CD4-positive, alpha-beta T cell treated with Interleukin-21 for 1 hour (primary cell): ENCODE measurements at places on chromosomes 7 and 10.

DNA sequence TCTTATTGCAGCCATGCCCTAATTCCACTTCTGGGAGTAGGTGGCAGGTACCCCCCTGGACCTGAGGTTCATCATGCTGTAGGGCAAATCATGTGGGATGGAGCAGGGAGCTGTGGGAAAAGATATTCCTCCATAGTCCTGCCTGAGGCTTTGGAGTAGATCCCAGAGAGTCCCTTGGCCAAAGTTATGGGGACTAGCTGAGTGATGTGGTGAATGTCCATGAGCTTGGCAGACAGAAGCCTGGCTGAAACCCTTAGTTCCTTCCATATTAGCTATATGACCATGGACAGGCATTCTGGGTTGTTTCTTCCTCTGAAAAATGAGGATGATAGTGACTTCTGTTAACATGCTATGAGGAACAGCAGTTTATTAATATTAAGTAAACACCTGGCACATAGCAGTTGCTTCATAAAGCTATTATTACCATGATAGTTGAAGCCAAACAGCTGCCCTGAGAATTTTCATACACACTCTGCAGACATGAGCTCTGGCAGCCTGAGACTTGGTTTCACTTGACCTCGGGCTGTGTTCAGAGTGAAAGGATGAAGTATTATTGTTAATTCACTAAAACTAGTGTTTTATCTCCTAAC is 15.0 kb upstream of the IMPDH1 start:
- no peak for DNase-seq

GRCh38 chr7:106462365-106462859 is 177.6 kb upstream of the NAMPT start:
- peak; percentile 34 for DNase-seq

GRCh38 chr10:78639629-78640028 is 429.1 kb upstream of the ZMIZ1 start:
- no peak for DNase-seq

DNA sequence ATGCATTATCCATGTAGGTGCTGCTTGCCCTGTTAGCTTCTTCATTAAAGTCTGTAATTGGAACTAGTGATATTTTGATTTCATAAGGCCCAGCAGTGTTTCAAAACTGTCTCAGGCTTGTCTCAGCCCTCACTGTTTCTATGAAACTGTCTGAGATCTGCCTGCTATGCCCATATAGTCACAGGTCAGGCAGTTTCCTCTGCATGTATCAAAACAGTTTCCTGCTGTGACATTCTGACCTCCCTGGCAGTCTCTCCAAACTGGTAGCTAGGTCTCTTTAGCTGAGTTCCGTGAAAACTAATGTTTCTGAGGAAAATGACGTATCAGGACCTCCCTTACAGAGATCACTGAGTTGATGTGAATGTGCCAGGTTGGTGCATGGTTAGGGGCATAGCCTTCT is 18.9 kb upstream of the SEMA3D start:
- no peak for DNase-seq

DNA sequence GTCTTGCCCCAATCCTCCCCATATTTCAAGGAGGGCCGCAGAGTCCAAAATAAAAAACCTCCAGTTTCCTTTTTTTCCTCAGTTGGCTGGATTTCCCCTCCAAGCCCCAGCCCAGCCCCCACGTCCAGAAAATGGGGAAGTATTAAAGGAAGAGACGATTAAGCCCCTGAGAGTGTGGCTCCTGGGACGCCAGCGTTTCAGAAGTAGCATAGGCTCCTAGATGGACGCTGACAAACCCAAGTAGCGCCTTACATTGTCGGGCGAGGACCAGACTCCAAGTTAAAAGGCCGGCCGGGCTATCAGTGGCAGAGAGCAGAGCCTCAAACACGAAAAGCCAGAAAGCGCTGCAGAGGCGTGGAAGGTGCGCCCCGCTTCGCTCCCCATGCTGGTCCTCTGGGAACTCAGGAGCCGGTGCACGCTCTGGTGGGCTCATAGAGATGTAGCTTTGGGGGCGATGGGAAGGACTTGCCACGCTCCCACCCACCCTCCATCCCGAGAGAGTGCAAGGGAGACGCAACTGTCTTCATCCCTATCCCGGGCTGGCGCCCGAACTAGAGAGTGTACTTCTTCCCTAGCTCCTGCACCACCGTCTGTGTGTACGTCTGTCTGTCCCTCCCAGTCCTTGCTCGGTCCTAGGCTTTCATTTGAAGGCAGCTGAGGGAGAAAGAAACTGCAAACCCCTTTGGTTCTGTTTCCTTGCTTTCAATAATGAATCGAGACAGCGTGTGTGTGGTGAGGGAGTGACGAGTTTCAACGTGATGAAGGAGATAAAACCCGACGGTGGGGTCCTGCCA is 6.3 kb upstream of the EMX2 start:
- no peak for DNase-seq

DNA sequence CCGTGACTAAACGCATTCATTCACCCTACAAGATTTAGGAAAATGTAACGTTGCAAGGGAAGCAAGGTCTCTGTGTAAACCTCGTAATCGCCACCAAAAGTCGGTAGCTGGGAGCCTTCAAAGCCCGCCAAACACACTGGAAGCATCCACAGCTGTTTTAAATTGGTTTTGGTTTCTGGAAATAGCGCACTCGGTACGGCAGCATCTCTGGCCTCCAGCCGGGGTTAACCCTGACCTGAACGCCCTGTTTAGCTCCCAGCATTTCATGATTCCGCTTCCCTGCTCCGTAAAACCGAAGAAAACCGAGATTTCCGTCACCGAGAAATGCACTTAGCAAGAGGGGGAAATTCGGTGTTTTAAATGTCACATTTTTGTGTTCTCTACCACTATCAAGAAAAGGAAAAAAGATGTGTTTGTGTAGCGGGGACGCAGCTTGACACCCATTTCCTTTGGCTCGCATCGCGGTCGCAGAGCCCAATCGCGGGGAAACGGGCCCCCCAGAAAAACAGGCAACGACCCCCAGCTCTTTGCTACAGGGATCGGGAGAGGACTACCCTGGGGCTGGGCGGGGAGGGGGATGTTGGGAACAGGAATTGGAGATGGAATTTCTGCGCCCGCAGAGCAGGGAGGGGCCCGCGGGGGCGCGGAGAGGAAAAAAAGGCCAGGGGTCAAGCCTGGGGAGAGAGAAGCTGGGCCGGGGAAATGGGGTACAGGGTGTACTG is 646 bp downstream of the SGCE start:
- no peak for DNase-seq

GRCh38 chr10:113960617-113961181 is 83.0 kb upstream of the ADRB1 start:
- peak; percentile 71 for DNase-seq

GRCh38 chr10:132783940-132784865 is 1.7 kb downstream of the NKX6-2 start:
- no peak for DNase-seq

GRCh38 chr10:22252224-22252800 is 34.5 kb upstream of the EBLN1 start:
- peak; percentile 52 for DNase-seq

DNA sequence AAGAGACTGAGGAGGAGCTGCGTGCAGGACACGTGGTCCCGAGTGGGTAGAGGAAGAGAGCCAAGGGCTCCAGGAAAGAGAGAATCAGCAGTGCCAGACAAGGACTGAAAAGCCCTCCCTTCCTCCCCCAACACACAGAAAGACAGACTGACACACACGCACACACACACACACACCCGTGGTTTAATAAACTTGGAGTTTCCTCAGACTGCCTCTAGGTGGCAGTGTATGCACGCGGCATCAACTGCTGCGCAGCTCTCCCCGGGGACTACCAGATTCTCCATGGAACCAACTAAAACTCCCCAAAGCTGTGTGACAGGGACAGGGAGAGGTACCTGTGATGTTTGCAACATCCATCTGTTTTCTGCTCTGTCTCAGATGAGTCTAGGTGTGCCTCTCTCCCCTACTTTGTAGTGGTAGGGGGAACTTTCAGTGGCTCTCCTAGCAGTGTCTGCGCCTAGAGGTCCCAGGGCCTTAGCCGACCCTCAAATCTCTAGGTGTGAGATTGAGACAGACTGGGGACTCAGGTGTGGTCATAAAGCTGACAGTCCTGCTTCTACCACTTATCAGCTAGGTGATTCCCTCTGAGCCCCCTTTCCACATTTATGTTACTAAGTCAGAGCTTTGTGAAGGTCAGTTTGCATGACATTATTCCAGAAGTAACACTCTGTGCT is 9.3 kb upstream of the TSPAN14 start:
- DNase-seq = peak; percentile 81

DNA sequence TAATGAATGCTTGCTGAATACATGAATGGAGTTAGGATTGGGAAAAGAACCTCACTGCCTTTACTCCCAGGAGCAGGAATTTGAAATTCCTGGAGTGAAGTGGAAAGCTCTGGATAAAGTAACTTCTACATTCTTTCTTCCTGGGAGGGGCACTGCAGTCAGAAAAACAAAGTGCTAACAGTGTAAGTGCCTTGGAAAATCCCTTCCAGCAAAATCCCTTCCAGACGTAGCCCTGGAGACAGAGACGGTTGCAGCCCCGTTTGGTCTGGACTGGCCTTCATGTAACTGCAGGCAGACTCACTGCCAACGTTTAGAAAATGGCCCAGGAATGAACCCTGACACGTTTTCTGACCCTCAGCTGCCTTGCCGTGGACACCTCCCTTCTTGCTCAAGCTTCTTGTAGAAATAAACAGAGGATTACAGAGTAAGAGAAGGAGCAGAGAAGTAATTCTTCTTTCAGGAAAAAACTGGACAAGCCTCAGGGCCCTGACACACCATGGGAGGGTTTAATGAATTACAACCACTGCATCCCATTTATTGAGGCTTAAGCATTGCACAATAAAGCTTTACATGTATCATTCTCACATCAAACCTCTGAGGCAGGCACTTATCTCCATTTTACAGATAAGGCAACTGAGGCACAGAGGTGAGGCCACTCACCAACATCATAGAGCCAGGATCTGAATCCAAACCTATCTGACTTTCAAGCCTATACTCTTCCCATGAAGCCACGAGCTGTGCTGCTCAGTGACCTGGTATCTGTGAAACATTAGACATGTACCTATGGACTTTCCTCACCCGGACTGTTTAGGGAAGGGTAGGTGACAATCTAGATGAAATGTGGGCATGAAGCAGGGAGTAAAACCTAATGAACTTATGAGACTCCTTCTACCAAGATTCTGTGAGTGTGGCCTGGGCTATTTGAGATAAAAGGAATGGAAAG is 7.8 kb downstream of the ITPRIP start:
- DNase-seq = no peak

DNA sequence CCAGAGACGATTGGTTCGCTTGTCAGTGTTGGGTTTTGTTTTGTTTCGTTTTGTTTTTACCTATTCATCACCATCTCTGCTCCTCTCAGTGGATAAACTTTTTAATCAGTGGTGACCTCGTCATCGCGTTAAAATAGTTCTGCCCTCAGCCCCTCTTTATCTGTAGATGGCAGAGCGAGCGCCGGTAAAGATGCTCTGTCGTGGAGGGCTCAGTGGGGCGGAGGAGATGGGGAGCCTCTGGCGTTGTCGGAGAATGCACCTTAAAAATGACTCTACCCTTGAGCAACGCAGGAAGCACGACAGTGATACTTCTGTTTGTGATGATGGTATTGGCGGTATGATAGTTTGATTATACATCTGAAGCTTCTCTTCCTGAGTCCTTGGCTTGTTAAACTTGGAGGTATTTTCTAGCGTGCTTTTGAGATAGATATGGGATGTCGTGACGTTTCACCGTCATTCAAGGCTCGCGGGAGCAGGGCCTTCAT is 554 bp downstream of the CSGALNACT2 start:
- peak; percentile 75 for DNase-seq

DNA sequence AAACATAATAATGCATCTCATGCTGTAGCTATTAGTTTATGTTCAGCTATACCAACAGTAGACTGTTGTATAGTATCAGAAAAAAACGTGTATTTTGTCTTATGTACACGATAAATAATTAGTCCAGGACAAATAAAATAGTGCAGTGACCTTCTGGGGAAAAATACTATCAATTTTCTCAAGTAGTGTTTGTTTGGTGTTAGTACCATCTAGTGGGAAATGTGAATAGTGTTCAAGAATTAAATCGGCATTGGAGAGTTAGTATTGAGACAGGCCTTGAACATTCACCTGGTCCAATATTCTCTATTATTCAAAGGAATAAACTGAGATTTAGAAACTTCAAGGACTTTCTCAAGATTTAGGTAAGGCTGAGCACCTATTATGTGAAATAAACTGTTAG is 21.7 kb upstream of the OR2A5 start:
- DNase-seq = no peak

DNA sequence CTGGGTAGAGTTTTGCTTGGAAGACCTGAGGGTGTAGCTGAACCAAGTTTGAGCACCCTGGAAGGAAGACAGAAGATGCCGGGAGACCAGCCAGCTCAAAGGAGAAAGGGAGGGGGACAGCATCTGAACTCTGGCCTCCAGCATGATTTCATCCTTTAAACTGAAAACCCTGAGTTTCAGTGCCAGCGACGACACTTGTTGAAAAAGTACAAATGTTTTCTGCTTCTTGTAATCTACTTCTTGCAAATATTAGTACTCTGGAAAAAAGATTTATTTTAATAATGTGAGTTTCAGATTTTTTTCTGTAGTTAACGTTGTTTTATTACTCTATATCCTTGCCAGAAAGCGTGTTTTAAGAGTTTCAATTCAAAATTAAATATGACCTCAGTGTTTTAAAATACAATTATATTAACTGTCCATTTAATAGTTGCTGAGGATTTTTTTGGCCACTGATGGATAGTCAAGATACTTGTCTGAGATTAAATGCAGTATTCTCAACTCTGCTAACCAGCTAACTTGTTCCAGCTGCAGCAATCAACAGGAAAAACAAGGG is 227.7 kb downstream of the MGMT start:
- no peak for DNase-seq

DNA sequence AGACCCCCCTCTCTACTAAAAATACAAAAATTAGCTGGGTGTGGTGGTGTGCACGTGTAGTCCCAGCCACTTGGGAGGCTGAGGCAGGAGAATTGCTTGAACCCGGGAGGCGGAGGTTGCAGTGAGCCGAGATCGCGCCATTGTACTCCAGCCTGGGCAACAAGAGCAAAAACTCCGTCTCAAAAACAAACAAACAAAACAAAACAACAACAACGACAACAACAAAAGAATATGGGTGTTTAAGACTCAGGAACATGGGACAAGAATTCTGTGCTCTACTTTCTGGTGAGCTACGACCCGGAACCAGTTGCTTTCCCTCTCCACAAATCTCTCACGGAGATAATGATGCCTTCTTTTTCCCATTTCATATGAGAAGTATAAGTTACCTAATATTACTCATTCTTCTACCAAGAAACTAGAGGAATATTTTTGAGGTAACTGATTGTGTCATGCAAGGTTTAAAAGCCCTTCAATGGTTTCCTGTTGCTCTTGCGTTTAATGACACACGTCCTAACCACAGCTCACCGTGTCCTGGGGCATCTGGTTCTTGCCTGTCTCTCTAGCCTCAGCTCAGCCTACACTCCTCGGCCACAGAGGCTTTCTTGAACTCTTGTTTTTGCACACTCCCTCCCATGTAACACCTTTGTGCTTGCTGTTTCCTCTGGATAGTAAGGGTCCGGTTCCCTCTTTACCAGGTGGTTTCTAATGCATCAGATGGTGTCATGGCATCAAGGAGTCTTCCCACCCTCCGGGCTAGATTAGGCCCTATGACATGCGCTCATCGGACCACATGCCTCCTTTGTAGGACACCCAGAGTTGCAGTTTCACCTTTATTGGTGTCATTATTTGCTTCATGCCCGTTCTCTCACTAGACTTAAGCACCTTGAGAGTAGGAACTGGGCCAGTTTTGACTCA is 67.5 kb downstream of the PFKFB3 start:
- DNase-seq = peak; percentile 75
